ENCODE measurements at places on chromosomes 16 and 17.

GRCh38 chr16:74083541-74083940, 213.1 kb upstream of the PSMD7 start:
- no peak for DNase-seq

DNA sequence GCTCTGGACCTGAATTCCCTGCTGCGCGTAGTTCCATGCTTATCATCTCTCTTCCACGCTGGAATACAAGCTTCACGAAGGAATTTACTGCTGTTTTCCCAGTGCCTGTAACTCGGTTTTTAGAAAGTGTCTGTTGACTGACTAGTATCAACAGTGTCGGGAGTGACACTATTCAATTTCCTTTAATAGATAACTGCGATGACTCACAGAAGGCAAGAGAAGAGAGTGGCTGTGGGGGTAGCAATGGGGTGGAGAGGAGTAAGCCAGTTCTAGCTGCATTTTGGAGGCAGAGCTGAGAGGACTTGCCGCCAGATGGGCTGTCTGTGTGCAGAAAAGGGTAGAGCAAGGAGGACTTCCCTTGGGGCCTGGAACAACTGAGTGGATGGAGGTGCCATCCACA, 25.2 kb downstream of the B4GALNT2 start:
- DNase-seq = no peak

GRCh38 chr16:79351927-79352326, 248.6 kb downstream of the MAF start:
- no peak for DNase-seq

GRCh38 chr16:61885343-61885742, 150.9 kb downstream of the CDH8 start:
- no peak for DNase-seq

- DNase-seq = no peak
These were observed 162.7 kb downstream of the SPECC1 start for GRCh38 chr17:20171741-20172365.

- no peak for DNase-seq
These were observed 841 bp upstream of the RAB5C start for GRCh38 chr17:42155614-42156045.

All from stimulated activated CD8-positive, alpha-beta memory T cell treated with anti-CD3 and anti-CD28 coated beads, Interleukin-2, amount 100 ng/mL, for 48 hours (primary cell).